ENCODE measurements at places on chromosomes 13 and 19.
A peak's percentile ranks its signal among the peaks of the same experiment; 100 is the strongest.

DNA sequence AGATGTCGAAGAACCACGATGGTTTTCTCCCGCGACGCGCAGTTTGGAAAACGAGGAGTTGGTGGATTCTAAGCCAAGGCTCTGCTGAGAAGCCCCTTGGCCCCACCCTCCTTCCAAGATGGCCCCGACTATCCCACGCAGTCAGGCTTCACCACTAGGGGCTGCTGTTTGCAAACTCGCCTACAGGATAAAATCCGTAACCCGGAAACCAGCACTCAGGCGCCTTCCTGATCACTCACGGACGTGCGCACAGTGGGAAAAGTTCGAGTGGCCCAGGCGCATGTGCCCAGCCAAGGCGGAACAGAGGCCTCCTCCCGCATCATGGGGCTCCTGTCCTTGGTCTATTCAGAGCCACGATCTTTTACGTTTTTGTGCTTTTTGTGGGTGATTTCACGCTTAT, 19.2 kb upstream of the UQCR11 start:
- DNase-seq: peak; percentile 21

GRCh38 chr13:43026262-43026661, 2.9 kb downstream of the DNAJC15 start:
- DNase-seq: no peak

- DNase-seq: no peak
Observed at GRCh38 chr13:30165071-30165470, 142.3 kb downstream of the KATNAL1 start.

DNA sequence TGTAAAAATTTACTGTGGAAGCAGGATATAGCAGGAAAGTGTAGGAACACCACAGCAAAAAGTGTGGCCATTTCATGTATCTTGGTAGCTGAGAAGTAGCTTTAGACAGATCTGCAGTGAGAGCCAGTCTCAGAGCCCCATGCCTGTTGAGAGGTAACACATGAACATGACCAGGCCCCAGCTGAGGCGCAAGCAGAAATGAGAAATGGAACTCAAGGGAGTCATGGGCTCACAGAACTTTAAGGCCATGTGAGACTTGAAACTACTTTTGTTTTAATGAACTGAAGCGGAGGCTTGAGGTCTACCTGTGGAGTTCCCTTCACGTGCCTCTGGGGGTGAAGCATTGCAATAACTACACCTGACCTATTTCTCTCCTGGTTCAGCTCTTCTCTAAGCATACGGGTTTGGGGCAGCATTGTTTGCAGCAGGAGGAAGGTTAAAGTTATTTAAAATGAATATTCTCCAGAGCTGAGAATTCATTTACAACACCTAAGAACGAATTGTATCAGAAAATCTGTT, 3.3 kb downstream of the MYO16 start:
- no peak for DNase-seq

GRCh38 chr13:30856005-30856790, 49.9 kb upstream of the MEDAG start:
- no peak for DNase-seq
